Ureter (tissue), 1 donor: ENCODE measurements at places on chromosomes 5 and 9.
A peak's percentile ranks its signal among the peaks of the same experiment; 100 is the strongest.

DNA sequence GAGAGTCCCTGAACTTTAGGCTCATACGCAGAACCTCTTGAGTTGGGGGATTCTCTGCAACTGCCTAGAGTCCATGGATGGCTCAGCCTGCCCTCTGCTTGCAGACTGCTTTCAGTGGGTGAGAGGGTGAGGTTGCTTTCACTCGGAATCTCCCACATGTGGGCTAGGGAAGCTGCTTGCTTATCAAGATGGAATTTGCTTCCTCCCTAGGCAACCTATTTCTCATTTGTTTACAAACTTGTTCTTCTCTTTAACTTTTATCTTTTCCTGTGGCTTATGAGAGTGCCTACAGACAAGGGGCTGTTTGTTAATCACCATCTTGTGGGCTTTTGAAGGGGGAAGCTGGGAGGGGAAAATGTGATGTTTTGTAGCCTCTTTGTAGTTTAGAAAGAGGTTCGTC is 10.0 kb downstream of the TLE4 start:
- no peak for DNase-seq

DNA sequence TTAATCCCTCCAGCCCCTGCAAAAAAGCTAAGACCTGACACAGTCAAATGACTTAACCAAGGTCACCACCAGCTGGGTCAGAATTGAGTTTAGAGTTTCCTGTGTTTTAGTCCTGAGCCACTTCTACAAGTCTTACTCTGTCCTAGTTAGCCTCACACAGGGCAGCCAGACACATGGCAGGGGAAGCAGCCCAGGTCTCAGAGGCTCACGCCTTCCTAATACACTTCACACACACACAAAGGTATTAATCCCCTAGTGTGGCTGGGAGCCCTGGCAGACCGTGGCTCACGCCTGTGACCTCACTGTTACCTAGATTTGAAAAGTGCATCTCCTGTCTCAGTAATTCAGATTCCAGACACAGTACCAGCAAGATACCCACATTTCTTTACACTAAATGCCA is 77.4 kb upstream of the WWC1 start:
- DNase-seq = no peak

GRCh38 chr9:18006591-18006990 is 427.7 kb downstream of the SH3GL2 start:
- DNase-seq = no peak

- DNase-seq = no peak
These were observed 7.1 kb downstream of the SNX18 start for GRCh38 chr5:54524704-54525103.

DNA sequence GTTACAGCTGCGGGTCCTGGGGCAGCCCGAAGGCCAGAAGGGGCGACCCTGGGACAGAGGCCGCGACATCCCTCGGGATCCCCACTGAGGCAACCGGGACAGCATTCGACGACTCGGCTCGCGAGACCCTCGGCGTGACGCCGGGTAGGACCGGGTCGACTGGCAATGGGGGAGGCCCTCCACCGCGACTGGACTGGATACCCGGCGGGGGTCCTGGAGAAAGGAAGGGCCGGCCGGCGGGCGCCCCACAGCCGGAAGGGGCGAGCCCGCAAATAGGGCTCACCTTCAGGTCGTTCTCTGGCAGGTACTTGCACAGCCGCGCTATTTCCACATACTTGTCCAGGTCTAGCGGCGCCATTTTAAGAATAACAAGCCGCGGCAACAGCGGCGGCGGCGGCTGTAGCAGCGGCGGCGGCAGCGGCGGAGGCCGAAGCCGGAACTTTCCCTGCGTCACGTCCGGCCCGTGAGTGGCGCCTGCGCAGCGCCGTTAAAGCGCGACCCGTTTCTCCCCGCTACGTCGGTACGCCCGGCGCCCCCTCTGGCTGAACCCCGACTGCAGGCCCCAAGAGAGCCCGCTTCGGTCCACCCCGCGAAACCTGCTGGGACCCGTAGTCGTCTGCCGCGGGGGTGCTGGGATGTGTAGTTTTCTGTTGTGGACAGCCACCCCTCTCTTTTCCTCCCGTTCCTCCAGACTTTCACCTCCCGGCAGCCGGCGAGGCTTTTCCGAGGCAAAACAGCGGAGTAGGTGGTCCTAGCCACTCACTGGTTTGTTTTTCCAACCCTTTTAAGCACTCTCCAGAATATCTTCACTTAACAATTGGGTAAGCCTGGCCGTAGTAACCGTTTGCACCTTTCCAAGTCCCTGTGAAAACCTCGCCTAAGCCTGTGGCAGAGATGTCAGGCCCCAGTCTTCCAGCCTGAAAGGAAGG is at the start of gene PPP6C:
TSS of gene PPP6C (minus strand) at position 443 of the 929 bp plus-strand sequence. CDS start at position 358, 85 bp downstream.
- DNase-seq = peak; percentile 98

- DNase-seq = no peak
These were observed 422.7 kb upstream of the PAPPA start for GRCh38 chr9:115730845-115731244.

DNA sequence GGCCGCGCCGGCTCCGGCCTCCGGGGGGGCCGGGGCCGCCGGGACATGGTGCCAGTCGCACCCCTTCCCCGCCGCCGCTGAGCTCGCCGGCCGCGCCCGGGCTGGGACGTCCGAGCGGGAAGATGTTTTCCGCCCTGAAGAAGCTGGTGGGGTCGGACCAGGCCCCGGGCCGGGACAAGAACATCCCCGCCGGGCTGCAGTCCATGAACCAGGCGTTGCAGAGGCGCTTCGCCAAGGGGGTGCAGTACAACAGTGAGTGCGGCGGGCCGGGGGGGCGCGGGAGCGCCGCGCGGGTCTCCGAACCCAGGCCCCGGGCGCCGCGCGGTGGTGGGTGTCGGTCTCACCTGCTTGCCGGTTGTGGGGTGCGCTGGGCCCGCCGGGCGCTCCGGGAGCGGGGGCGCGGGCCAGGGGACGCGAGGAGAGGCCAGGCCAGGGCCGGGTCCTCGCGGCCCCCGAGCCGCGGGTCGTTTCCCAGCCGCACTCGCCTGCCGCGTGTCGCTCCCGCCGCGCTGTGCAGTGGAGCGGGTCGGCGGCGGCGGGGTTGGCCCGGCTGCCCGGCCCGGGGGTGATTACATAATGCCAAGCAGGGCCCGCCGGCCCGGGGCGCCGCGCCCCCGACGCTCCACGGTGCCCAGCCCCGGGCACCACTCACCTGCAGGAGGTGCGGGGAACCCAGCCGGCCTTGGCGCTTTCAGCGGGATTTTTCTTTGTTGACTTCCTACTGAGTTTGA is 492 bp downstream of the RABL6 start:
- no peak for DNase-seq

DNA sequence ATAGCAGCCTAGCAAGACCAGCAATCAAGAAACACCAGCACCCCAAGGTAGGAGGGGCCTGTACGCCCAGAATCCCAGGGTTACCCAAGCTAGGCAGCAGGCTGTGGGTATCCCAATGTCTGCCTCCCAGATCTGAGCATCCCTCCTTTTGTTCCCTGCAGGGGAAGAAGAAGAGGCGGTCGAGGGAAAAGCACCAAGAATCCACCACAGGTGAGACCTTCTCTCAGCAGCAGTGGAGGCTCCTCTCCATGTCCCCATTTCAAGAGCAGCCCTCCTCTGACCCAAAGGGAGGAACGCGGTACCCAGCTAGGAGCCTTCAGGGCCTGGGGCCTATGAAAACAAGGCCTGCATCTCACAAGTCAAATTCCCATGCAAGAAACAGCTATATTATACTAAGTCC is 28.9 kb downstream of the TCF7 start:
- no peak for DNase-seq

GRCh38 chr5:24621792-24622191 is 23.0 kb downstream of the CDH10 start:
- peak; percentile 51 for DNase-seq

- DNase-seq = no peak
These were observed 12.2 kb upstream of the CLINT1 start for GRCh38 chr5:157870837-157871834.

GRCh38 chr5:169176709-169177694 is 123.9 kb downstream of the SLIT3 start:
- no peak for DNase-seq

DNA sequence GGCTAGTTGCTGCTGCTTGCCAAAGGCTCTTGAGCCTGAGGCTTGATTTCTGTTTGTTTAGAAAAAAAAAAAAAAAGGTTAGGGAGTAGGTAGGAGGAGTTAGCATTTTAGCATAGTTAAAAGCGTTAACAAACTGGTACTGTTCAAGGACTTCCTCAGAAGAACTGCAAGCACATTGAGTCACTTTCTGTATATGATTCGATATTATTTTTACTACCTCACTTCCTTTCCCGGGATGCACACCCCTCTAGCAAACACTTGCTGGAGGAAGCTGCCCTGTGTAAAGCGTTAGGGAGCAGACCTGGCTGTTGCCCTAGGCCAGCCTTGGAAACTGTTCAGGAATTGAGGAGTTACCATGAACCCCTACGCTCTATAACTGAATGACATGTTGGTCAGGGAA is 15.7 kb upstream of the CEP120 start:
- DNase-seq = no peak

- DNase-seq = no peak
These were observed 11.9 kb upstream of the PGGT1B start for GRCh38 chr5:115274584-115274983.

GRCh38 chr5:165459232-165459631 is 1953.8 kb downstream of the MAT2B start:
- no peak for DNase-seq

DNA sequence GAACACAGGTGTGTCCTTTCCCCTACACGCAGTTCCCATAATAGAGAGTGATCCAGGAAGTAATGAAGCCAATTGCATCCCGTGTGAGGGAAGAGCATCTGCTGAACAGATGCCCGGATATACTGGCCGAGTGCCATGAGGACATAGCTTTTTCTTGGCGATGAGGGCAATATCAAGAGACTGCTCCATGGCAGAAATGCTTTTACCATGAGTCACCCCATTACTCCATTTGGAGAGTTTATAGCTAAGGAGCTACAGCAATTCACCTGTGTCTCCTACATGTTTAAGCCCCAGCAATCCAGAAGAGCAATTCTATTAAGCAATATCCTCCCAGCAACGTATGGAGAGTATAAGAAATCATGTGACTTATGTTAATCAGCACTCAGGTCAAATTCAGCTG is 222.0 kb upstream of the KLF4 start:
- DNase-seq = peak; percentile 47

DNA sequence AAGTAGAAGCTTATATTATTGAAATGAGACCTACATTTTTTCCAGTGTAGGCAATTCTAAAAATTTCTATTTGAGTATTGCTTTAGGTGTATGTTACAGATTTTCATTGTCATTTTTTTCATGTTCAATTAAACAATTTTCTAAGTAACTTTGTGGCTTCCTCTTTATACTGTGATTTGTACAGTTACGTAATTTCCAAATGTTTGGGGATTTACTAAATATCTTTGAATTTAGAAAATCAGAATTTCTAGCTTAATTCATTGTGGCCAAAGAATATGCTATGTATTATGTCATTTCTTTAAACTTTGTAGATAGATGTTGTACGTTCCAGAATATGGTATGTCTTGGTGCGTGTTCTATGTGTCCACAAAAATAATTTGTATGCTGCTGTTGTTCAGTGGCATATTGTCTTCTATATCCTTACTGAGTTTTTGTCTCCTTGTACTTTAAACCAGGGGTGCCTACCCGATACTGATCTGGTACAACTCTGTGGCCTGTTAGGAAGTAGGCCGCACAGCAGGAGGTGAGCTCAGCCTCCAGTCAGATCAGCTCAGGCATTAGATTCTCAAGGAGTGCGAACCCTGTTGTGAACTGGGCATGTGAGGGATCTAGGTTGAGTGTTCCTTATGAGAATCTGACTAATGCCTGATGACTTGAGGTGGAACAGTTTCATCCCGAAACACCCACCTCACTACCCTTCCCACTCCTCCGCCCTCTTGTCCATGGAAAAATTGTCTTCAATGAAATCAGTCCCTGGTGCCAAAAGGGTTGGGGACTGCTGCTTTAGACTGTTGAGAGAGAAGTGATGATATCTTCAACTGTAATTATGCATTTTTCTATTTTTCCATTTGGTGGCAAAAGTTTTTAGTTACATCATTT is 63.5 kb downstream of the UBE2R2 start:
- no peak for DNase-seq

GRCh38 chr5:34941936-34942335 is 12.6 kb downstream of the DNAJC21 start:
- DNase-seq = no peak

- no peak for DNase-seq
These were observed 150.6 kb upstream of the EDIL3 start for GRCh38 chr5:84535281-84535680.
